Astrocyte of the spinal cord (primary cell): ENCODE measurements at places on chromosomes 13 and 19.

DNA sequence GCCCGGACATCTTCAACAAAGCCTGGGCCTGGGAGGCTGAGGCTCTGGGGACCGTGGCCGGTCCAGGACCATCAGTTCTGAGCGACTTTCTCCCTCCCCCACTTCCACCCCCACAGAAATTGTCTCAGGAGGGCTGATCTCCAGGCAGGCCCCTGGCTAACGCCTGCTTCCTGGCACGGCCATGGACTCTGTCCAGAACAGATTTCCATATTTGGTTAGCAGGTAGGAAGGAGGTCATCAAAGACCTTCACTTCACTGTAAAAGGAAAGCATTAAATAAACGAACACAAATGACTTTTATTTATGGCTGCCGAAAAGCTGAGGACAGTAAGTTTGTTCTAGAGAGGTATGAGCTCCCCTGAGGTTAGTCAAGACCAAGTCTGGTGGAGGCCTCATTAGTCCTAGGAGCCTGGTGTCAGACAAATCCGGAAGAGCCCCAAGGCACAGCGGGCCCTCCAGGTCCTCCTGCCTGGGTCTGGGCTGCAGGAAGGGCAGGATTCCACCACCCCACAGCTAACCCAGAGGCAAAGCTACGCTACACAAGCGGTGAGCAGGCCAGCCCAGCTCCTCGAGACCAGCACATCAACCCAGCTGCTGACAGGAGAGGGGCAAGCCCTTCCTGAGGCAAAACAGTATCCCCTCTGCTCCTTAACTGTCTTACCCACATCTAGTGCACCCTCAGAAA, 4.6 kb upstream of the PLPP2 start:
- DNase-seq: no peak

- no peak for DNase-seq
These were observed 5.8 kb upstream of the CYP4F8 start for GRCh38 chr19:15609261-15609660.

- DNase-seq: peak; percentile 32
These were observed 1.0 kb upstream of the ZNF529 start for GRCh38 chr19:36573895-36574720.

DNA sequence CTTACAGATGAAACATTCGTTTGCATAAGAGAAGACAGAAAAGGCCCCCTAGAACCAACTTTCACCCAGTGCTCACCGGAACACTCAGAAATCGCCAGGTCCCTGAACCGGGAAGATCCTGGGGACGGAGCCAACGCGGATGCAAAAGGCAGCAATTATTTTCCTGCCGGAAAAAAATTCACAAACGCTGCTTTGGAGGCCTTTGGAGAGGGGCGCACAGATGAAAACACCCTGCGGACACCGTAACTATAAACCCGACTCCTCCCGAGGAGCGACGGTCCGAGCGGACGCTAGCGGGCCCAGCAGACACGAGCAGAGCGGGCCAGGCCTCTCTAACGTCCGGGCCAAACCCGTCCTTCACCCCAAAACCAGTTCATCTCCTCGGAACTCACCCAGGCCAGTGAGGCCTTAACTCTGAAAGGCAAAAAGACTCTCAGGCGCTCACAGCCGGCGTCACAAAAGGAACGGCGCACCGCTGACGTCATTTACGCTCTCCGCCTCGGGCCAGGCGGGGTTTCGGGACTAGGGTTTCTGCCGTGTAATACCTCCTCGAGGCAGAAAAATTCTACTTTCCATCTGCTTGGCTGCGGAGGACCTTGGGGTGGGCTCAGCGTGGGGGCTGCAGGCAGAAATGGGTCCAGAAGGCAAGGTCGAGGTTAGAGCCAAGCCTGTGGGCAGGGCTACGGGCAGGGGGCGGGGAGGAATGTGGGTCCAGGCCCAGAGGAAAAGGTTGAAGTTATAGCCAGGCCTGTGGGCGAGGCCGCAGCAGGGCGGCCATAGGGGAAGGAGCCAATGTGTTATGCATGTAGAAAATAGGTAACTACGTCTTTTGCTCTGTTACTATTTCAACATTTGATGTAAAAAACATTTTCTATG, at the start of gene ZNF426:
Gene ZNF426, minus strand, starts transcription at position 463 of the 876 bp plus-strand sequence. CDS start 2,413 bp downstream, outside the sequence.
- peak; percentile 93 for DNase-seq

DNA sequence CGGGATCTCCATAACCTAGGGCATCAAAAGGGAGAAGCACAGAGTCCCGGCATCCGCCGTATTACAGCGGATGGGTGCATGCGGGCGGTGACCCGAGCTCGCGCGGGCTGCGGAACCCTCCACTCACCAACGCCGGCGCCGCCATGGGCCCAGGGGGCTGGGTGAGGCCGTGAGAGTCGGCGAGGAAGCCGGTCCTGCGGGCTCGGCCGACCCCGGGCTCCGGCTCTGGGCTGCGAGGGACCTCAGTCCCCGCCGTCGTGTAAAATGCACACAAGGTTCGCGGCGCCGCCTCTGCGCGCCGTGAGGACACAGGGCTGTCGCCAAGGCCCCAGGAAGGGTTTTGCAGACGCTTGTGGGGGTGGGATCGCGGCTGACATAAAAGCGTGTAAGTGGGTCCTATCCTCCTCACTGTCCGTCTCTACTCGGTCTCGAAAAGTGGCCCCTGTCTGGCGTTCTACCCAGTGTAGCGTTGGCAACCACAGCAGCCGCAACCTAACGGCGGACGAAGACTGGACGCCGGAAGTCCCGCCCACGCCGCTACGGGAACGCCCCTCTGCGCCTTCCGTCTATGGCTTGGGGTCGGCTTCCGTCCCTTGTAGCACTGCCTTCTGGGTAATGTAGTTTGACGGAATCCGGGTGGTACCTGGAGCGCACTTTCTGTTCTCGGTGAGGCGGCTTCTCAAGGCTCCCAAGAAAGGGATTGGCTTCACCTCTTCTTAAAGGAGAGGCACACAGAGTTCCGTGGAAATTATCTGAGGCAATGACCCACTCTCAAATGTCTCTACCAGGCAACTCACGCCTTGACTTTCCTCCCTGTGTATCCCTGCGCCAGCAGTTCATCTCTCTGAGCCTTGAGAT, at the start of gene ZNF599:
Gene ZNF599, minus strand, starts transcription at position 519 of the 858 bp plus-strand sequence. Its CDS starts 374 bp downstream, at position 145.
- peak; percentile 90 for DNase-seq

- DNase-seq: no peak
These were observed 42.7 kb downstream of the SERP2 start for GRCh38 chr13:44416301-44416700.

- no peak for DNase-seq
These were observed 62.3 kb downstream of the GSX1 start for GRCh38 chr13:27854606-27855005.

GRCh38 chr19:22088541-22089144, 36.4 kb downstream of the ZNF257 start:
- no peak for DNase-seq

GRCh38 chr19:3851254-3852176, 17.3 kb downstream of the ZFR2 start:
- DNase-seq: peak; percentile 13

DNA sequence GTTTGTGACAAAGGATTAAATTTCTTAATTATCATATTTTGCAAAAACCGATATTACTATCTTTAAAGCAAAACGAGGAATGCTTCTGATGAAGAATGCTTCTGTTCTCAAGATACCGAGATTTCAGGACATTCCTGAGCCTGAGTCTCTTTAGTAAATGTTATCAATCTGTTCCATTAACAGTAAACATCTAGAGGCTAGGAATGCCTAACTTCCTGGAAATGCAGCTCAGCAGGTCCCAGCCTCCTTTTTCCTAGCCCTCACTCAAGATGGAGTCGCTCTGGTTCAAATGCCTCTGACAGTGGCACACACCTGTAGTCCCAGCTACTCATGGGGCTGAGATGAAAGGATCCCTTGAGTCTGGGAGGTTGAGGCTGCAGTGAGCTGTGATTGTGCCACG, 2.4 kb upstream of the IFNL4 start:
- DNase-seq: no peak

GRCh38 chr13:32530841-32531253, 7.7 kb downstream of the N4BP2L2 start:
- peak; percentile 77 for DNase-seq

GRCh38 chr13:72643311-72643989, 84.0 kb downstream of the MZT1 start:
- peak; percentile 44 for DNase-seq

DNA sequence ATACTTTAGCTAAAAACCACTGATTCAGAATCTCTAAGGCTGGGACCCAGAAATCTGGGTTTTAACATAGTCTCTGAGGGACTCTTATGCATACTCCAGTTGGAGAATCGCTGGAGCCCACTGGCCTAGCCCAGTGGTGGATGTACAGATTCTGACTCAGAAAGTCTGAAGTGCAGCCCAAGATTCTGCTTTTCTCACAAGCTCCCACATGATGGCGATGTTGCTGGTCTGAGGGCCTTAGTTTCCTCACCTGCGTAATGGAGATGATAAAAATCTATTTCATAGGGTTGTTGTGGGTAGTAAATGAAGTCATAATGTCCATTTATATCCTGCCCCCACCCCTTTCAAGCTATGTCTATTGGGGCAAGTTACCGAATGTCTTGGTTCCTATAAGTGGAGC, 7.7 kb upstream of the CDADC1 start:
- peak; percentile 46 for DNase-seq

DNA sequence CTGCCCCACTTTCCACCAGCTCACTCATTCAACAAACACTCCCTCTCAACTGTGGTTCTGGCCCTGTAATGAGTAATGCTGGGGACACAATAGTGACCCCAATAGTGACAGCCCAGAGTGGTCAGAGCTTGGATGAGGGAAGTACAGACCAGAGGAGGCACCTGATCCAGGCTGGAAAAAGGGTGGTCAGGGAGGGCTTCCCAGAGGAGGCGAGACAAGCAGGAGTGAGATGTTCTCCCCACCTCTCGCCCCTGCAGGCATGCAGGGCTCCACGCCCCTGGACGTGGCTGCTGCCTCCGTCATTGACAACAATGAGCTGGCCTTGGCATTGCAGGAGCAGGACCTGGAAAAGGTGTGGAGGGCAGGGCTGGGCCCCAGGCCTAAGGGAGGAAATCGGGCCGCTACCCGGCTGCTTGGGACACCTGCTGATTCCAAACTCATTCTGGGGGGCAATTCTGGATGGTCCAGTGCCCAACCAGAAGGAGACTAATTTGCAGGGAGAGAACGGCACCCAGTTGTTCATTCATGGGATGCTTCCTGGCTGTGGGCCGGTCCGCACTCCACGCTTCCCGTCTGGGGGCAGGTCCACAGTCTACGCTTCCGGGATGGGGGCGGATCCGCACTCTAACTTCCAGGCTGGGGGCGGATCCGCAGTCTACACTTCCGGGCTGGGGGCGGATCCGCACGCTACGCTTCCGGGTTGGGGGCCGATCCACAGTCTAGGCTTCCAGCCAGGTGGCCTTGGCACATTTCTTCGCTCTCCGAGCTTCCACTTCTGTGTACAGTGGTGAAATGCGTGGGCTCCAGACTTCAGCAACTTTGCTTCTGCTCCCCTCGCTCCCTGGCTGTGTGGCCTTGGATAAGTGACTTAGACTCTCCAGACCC, 63.4 kb downstream of the RYR1 start:
- no peak for DNase-seq

- no peak for DNase-seq
These were observed 270.6 kb downstream of the PCDH20 start for GRCh38 chr13:61144834-61145593.

DNA sequence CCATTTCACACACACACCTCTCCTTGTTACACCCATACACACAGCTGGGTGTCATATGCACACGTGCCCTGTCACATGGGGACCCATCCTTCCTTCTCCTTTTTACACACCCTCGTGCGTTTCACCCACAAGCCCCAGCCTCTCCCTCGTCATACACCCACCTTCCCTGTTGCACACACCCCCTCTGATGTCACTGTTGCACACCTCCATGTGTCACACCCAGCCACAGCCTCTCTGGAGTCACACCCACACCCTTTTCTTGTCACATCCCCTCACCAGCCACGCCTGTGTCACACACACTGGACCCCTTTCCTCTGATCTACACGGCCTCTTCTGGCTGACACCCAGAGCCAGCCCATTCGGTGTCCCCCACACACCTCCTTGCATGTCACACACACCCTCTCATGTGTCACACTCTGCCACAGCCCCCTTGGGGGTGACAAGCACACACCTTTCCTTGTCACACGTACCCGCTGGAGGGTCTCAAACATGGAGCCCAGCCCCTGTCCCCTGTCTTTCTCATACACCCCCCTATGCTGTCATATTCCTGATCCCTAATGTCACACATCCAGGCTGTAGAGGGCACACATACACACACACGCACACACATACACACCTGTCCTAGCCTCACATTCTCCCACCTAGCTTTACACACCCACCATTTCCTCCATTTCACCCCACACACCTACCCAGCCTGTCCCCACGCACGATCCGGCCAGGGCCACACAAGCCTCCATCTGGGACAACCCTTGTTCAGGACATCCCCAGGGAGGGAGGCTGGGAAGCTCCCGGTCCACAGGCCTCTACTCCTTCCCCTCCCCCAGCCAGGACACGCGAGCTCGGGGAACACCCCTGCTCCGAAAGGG, 1.4 kb downstream of the NOVA2 start:
- no peak for DNase-seq

- no peak for DNase-seq
These were observed 182.4 kb downstream of the GPC6 start for GRCh38 chr13:93409001-93409400.

DNA sequence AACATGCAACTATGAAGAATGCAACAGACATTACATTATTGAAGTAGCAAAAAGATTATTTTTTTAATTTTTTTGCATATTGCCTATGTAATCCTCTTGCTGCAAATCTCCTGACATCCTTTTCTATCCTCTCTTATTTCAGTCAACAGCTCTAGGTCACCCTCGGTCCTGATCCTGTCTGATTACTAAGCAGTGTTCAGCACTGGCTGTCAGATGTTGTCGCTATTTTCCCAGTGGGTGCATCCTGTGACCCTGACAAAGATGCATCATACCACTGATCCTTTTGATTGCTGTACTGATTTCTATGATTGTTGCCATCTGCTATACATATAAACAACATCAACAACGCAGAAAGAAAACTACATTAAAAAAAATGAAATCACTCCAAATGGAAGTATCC, 443.7 kb upstream of the PRR20A start:
- no peak for DNase-seq

DNA sequence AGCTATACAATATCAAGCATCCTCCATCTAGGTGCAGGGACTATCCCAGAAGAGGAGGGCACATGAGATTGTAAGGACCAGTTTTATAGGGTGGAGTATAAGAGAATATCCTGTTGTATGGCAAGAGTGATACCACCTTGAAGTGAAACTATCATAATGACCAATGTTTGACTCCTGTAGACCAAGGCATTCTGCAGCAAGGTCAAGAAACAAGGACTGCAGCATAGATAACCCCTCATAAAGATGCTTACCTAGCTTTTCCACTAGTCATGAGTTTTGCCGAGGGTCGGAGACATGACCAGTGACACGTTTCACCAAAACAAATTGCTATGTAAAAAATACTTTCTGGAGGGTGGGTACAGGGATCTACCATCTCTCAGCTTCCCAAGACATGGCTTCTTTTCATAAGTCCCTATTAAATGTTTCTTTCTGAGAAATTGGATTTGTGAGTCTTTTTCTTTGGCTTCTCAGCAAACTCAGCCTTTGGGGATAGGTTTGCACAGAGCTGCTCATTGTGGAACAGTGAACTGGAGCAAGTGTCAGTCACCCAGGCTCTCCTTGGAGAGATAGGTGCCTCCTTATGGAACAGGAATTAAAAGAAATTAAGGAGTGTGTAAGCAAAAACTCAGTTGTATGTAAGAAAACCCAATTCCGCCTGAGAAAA, 28.2 kb upstream of the CYSLTR2 start:
- DNase-seq: no peak

- no peak for DNase-seq
These were observed 155.1 kb downstream of the GGACT start for GRCh38 chr13:100433475-100433874.
